ENCODE measurements at places on chromosomes 1 and 21.

DNA sequence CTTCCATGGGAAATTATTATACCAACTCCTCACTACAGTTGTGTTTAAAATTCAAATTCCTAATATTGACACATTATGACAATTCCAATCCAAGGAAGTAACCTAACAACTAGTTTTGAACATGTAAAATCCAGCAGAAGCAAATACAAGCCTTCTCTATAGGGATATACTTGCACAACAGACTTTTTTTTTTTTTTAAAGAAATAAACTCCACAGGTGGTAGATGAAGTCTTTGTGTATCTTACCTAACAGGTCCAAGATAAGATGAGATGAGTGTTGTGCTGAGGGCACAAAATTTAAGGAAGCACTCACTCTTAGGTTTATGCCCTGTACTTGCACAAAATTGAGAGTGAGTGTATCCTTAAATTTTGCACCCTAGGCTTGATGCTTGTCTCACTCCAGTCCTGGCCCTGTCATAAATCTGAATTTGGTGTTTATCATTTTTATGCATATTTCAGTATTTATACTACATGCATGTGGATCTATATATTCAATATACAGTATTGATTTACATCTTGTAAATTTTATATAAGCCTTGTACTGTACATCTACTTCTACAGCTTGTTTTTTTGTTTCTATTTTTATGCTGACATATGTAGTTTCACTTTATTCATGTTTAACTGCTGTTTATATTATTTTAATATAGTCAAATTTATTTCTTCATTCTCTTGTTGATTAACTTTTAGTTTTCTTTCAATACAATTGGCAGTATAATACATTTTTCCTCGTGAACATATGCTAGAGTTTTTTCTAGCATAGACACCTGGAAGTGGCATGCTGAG is 60.6 kb upstream of the RGL1 start:
- DNase-seq: no peak

DNA sequence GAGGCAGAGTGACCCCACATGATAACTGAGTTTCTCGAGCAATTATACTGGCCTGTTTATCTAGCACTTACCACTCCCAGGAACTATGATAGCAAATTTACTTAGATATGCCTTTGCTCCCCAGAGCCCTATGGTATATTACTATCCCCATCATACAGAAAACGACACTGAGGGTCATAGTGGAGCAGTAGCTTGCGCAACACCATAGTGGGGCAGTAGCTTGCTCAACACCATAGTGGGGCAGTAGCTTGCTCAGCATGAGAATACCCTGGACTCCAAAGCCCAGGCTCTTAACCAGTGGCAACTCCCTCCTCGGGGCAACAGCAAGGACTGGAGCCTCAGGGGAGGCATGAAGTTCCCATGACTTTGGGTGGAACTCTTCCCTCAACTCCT is 211.9 kb downstream of the NPHP4 start:
- DNase-seq: no peak

DNA sequence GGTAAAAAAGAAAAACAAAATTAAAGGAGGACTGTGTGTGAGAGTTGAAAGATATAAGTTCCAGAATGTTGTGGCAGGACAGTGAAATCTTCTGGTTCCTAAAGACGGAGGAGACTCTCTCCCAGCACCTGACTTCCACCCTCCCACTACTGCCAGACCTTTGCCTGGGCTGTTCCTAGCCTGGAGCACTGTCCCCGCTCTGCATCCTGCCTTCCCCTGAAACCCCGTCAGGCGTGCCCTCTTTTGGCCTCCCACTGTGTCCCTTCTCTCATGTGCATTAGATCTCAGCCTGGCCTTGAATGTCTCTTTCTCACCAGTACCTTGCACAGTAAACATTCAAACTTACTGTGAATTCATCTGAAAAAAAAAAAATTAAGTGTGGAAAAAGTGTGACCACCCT is 74.1 kb downstream of the VPS26C start:
- DNase-seq: no peak

GRCh38 chr1:58584082-58584895 is 7.2 kb upstream of the TACSTD2 start:
- DNase-seq: no peak

DNA sequence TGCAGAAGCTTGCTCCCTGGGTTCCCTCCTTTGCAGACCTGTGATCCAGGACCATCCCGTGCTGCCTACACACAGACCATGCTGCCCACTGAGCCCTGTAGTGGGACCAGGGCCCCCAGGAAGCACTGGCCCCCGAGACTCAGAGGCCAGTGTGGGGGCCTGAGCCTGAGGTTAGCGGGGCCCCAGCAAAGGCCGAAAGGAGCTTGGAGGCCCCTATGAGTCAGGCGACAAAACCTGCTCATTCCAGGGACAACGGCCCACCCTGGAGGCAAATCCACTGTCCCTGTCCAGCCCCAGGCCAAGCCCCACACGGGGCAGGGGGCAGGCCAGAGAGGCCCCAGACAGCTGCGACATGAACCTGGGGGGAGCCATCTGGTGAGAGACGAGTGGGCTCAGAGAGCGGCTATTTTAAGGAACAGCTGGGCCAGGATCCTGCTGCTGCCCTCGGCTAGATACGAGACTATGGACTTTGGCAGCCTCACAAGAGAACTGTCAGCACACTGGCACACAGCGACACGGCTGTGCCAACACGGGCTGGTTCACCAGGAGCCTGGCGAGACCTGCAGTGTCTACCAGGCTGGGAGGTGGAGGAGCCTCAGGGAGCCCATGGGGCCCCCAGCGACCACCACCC is 74.7 kb downstream of the ARHGEF16 start:
- no peak for DNase-seq

DNA sequence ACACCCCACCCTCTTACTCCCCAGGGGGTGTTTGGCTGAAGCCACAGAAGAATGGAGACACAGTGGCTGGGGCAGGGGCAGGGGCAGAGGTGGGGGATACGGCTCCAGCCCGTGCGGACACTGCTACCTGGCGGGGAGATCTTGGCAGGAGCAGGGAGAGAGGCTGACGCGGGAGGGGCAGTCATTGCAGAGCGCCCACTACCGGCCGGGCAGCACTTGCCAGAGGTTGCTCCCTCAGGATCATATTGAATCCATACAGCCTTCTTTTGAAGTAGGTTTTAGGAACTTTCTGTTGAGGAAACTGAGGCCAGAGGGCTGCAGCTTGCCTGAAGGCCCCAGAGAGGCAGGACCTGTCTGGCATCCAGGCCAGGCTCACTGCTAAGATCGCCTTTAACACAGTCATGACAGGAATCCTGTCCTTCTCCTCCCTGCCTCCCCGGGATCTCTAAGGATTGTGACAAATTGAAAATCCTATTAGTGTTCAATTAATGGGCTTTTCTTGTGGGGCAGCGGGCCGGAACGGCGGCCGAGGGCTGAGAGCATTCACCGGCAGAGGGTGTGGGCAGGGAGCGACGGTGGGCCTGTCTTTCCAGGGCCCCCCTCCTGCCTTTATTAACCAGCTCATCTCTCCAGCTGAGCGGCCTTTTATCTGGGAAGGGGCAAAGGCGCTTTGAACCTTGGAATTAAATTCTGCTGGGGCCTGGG is 65.5 kb upstream of the WNT4 start:
- DNase-seq: no peak

- no peak for DNase-seq
Measured at GRCh38 chr1:108117945-108118902, 81.9 kb downstream of the SLC25A24 start.

GRCh38 chr21:33244779-33245105 is 15.0 kb downstream of the IFNAR2 start:
- no peak for DNase-seq

- DNase-seq: no peak
Measured at GRCh38 chr1:151444783-151445177, 14.5 kb downstream of the POGZ start.

GRCh38 chr1:82560566-82560965 is 759.8 kb downstream of the ADGRL2 start:
- no peak for DNase-seq

- no peak for DNase-seq
Measured at GRCh38 chr1:174761901-174762585, 237.7 kb upstream of the CACYBP start.

GRCh38 chr1:11648039-11648438 is 6.2 kb downstream of the FBXO2 start:
- DNase-seq: no peak

- no peak for DNase-seq
Measured at GRCh38 chr1:239056940-239057339, 329.4 kb upstream of the CHRM3 start.

DNA sequence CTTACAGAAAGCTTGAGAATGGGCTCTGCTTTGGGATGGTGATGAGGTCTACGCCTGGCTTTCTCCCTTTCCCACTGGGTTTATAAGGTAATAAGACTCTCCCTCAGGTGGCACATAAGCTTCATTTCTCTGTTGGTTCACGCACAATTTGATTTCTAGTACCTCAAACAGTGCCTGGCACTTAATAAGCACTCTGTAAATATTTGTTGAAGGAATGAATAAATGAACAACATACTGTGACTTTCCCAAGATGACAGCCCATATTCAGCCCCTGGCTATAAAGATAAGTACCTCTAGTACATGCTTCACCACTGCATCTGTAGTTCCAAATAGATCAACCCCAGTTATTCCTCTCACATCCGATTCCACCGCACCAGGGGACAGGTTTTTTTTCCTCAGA is 17.8 kb downstream of the COPA start:
- DNase-seq: peak; percentile 40

DNA sequence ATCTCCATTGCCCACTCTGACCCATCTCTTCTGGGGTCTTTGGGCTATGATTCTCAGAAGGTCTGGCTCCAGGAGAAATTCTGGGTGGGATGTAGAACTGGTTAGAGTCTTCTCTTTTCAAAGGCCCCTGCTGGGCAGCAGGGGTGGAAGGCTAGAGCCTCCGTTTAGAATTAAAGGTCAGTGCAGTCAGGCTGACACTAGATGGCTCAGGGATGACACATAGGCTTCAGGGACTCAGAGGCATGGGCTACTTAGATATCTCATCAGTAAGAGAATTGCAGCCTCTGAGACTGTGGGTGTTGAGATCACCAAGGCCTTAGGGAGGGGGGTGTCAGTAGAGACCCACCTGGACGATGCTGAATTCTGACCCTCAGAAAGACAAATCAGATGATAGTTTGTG is 12.6 kb upstream of the PPM1J start:
- DNase-seq: no peak

- no peak for DNase-seq
Measured at GRCh38 chr1:148293651-148294050, 141.6 kb upstream of the NBPF11 start.

DNA sequence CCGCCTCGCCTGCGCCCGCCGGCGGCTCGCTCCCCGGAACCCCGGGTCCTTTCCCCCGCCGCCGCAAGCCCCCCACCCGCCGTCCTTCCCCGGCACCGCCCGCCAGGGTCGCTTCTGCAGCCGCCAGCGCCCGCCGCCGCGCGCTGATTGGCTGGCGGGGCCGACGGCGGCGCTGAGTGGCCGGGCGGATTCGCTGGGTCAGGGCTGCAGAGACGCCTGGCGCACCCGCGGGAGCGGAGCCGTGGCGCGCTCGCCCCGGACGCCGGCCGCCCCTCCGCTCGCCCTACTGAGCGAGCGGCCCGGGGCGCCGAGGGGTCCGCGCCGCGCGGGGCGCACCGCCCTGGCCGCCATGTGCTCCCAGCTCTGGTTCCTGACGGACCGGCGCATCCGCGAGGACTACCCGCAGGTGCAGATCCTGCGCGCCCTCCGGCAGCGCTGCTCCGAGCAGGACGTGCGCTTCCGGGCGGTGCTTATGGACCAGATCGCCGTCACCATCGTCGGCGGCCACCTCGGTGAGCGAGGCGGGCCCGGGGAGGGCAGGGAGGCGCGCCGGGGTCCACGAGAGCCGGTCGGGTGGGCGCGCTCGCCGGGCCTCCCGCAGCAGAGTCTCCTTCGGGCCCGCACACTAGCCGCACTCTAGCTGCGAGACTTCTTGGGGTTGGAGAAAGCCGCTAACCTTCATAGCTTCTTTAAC is at the start of gene RIMKLA:
RIMKLA (plus strand) TSS at position 207 of the 694 bp plus-strand sequence; CDS start at position 350, 143 bp downstream.
- DNase-seq: peak; percentile 83

GRCh38 chr1:228937851-228938536 is 202.7 kb downstream of the RHOU start:
- DNase-seq: peak; percentile 36

- DNase-seq: no peak
Measured at GRCh38 chr1:163357378-163357777, 35.6 kb downstream of the NUF2 start.
